ENCODE measurements at places on chromosomes 5 and 9. TPM values are rescaled to one million over a fixed set of nuclear protein-coding genes. Genes with fewer than 3 reads are reported as not detected.

GRCh38 chr5:17388717-17389116 lies 109.3 kb upstream of the TAF11L2 start:
- DNase-seq = no peak

- DNase-seq = no peak
Measured at GRCh38 chr5:31064215-31064614, 129.3 kb upstream of the CDH6 start.

- DNase-seq = no peak
Measured at GRCh38 chr9:128163027-128163515, 3.0 kb downstream of the BBLN start.

DNA sequence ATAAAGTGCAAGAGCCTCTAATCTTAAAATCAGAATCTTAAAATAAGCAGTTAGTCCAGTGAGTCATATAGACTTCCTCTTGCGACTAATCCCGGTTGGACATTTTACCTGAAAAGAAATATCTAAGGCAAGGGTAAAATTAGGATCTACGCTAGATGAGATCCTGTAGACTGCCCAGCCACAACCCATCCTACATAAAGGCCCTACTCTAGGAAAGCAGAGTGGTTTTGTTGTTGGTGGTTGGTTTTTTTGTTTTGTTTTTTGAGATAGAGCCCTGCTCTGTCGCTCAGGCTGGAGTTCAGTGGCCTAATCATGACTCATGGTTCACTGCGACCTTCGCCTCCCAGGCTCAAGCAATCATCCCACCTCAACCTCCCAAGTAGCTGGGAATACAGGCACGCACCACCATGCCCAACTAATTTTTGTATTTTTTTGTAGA lies 6.9 kb downstream of the TSC1 start:
- DNase-seq = peak; percentile 31

GRCh38 chr5:149682532-149683075 lies 47.5 kb upstream of the PPARGC1B start:
- no peak for DNase-seq

GRIN3A gene
- total RNA-seq = not detected

LIX1 gene
- not detected for total RNA-seq

IFNB1 gene
- total RNA-seq = 0.81 TPM
